ENCODE measurements at places on chromosomes 5 and 9. TPM values are rescaled to one million over a fixed set of nuclear protein-coding genes. Genes with fewer than 3 reads are reported as not detected.

DNA sequence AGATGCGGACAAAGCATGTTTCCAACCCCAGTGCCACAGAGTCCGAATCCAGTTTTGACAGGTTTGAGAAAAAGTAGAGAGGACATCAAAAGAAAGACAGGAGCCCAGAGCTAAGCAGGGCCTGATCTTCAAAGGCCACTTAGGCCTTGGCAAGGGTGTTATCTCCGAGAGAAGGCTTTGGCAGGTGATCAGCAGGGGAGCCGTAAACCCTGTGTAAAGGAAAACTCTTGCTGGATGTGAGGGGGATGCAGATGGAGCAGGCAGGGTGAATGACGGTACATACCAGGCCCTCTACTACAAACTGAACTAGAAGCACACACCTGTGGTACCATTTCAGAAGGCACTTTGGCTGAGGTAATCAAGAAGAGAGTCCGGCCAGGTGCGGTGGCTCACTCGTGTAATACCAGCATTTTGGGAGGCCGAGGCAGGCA lies 1.4 kb upstream of the HNRNPH1 start:
- peaks cover 15% of the 10 kb centered on the region for H3K36me3 ChIP-seq
- peak overlapping the region; percentile 99 for H3K4me3 ChIP-seq
- H3K27ac ChIP-seq: peak overlapping the region; percentile 99

INIP gene
- total RNA-seq: 18.3 TPM

MINAR2 gene
- 0.17 TPM for total RNA-seq

- no peak overlapping the region for H3K4me3 ChIP-seq
- no peaks in the 10 kb centered on the region for H3K36me3 ChIP-seq
- no peak overlapping the region for H3K27ac ChIP-seq
- H3K4me1 ChIP-seq: no peaks in the 10 kb centered on the region
- DNase-seq: no peak
- H3K27me3 ChIP-seq: no peaks in the 10 kb centered on the region
These were observed 64.3 kb upstream of the CAMK4 start for GRCh38 chr5:111159845-111160244.

CXCL14 gene
- 2.4 TPM for total RNA-seq

PDCD1LG2 gene
- not detected for total RNA-seq

- peaks cover 37% of the 10 kb centered on the region for H3K4me1 ChIP-seq
- DNase-seq: no peak
- no peak overlapping the region for H3K4me3 ChIP-seq
- no peaks in the 10 kb centered on the region for H3K36me3 ChIP-seq
- H3K27ac ChIP-seq: peak overlapping the region; percentile 47
These were observed 44.9 kb downstream of the SHB start for GRCh38 chr9:38024036-38024681.

DNA sequence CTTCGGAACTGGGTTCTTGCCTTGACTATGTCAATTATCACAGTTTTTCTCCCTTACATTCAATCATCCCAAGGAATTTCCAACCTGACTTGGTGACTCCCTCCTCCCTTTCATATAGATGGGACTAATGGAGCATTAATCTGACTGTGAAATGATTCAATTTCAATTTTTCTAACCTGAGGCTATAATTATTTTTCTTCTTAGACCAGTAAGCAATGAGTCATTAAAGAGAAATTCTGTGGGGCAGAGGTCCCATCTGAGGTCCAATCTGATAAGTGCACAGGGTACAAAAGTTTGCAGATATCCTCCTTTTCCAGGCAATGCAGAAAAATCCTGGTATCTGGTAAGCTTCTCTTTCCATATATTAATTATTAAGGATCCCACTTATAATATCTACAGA lies 18.9 kb downstream of the PDE4D start:
- H3K36me3 ChIP-seq: no peaks in the 10 kb centered on the region
- H3K4me1 ChIP-seq: no peaks in the 10 kb centered on the region
- no peak overlapping the region for H3K27ac ChIP-seq
- DNase-seq: no peak
- H3K27me3 ChIP-seq: no peaks in the 10 kb centered on the region

DNA sequence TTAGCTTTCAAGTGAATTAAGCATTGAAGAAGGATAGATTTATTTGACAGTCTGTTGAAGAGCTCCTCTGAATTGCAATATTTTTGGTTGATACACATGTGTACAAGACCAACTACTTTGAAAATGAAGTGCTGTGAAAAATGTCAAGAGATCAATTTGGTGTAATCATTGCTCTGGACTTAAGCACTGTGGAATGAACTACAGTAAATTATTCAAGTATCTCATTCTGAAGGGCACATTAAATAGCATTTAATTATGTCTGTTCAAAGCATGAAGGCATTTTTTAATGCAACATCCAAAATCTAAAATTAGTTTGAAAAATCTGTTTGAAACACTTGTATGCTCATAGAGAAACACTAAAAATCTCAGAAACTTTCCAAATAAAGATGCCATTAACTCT lies 107.5 kb downstream of the CDH18 start:
- H3K4me3 ChIP-seq: no peak overlapping the region
- no peak for DNase-seq
- H3K36me3 ChIP-seq: no peaks in the 10 kb centered on the region
- H3K27me3 ChIP-seq: no peaks in the 10 kb centered on the region
- H3K27ac ChIP-seq: no peak overlapping the region

- no peak overlapping the region for H3K27ac ChIP-seq
- H3K4me1 ChIP-seq: no peaks in the 10 kb centered on the region
- no peaks in the 10 kb centered on the region for H3K27me3 ChIP-seq
These were observed 35.3 kb downstream of the MPDZ start for GRCh38 chr9:13244181-13244580.

TEX48 gene
- not detected for total RNA-seq

- peaks cover 40% of the 10 kb centered on the region for H3K4me1 ChIP-seq
- H3K4me3 ChIP-seq: peak overlapping the region; percentile 9
- peaks cover 3% of the 10 kb centered on the region for H3K36me3 ChIP-seq
- 0 out of 2 replicates have a peak overlapping the region, but pooled peaks have one; percentile 38 for H3K27ac ChIP-seq
- H3K27me3 ChIP-seq: no peaks in the 10 kb centered on the region
- DNase-seq: peak; percentile 75
These were observed 4.9 kb downstream of the AKNA start for GRCh38 chr9:114382699-114383520.
